ENCODE measurements at places on chromosomes 13 and 19.

GRCh38 chr19:28242317-28242927, 970.5 kb downstream of the UQCRFS1 start:
- no peak for DNase-seq

DNA sequence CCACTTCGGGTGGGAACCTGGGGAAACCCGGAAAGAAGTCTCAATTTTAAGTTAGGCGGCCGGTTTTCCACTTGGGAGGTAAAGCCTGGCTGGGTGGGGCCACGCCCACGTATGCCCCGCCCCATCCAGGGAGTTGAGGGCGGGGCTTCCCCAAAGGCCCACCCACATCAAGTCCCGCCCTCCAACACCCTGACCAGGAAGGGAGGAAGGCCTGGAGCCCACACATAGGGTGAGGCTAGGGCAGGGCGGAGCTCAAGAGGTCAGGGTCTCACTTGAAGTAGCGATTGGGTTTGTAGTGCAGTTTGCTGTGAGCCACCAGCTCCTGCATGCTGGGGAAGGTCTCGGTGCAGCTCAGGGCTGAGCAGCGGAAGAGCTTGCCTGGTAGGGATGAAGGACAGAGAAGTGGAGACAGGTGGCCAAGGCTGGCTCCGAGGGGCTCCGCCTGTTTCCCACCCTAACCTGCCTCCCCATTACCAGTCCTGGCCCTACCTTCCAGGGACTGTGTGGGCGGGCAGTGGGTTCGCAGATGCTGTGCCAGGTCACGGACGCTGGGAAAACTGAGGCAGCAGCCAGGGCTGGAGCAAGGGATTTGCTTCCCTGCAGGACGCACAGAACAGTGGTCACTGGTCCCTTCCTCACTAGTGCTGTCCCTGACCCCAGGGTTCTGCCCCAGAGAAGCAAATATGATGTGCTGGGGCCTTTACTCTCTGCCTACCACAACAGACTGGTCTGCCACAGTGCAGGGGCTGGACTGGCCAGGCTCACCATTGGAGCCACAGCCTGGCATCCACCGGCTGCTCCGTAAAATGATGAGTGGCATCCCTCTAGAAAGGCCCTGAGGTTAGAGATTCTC, 1.6 kb downstream of the ZNF414 start:
- DNase-seq: no peak

- no peak for DNase-seq
Measured at GRCh38 chr13:59680429-59681024, 483.2 kb downstream of the DIAPH3 start.

DNA sequence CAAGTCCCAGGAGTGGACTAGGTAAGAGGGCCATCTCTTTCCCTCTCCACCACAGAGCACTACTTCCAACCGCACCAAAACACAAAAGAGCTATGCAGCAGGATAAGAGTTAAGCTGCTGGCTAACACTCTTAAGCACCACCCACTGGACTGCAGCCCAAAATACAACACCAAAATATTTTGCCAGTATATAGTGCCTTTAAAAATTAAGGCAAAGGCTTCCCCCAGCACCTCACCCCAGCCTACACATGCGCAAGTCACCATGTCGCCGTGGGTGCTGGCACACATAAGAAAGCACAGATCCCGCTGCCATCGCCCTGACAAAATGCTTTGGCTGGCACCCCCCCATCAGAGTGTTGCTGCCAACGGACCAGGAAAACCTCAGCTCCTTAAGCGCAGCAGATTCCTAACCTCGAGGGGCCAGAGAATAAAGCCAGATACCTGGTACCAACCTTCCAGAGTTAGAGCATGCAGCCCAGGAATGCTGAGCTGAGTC, 608.3 kb downstream of the PCDH17 start:
- DNase-seq: no peak

DNA sequence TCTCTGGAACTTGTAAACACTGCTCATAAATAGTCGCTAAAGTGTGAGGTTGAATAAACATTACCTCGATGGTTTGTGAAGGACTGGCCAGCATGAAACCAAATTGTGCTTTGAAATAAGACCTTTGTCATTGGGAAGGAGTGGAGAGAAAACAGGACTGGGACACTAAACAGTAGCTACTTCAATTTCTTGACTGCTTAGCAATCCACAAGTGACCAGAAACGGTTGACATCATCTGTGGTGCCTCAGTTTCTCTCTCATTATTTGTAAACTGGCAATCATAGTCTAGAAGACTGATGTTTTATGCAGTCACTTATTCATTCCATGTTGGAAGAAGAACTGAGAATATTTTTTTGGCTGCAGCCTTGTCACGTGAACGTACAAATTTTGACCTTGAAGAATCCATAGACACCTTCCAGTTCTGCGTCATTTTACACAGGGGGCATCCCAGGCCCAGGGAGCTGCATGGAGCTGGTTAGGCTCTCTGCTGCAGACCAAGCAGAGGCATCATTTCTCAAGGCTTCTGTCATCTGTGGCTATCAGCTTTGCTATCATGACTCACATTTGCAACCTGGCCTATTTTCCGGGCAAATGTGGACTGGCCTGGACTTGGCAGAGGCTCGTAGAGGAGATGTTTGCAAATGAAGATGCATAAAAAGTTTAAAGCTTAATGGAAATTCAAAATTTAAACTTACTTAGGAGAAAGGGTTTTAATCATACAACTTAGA, 391.8 kb downstream of the FGF9 start:
- DNase-seq: no peak

DNA sequence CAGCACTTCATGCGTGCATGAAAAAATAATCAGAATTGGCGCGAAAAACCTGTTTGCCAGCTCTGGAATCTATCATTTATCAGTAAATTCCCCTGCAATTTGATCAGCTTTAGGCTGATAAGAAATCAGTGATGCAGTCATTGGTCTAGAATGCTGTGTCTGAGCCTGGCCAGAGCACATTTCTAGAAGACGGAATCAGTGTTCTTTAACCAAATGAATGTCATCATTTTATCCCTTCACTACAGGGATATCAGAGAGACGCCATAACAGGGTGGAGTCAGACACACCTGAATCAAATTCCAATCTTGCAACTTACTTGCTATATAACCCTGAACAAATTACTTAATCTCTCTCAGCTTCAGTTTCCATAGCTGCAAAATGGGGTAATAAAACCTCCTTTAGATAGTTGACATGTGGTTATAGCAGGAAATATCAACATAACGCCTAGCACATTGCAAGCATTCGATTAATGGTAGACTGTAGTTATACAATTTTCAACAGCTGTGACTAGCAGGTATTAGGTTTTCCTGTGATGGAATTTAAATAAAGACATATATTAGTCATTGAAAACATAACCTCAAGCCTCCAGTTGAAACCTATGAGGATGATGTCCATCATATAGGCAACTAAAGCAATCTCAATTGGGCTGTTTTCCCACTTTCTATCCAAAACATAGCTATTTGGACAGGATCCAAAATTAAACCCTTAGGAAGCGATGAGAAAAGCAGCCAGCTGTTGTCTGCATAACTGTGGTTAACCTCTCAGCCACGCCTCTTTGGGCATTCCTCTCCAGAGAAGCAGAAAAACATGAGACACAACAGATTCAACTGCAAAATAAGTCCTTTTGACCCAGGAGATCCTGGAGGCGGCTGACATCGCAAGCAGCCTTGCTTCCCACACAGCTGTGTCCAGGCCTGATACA, 51.6 kb upstream of the UBL3 start:
- no peak for DNase-seq

DNA sequence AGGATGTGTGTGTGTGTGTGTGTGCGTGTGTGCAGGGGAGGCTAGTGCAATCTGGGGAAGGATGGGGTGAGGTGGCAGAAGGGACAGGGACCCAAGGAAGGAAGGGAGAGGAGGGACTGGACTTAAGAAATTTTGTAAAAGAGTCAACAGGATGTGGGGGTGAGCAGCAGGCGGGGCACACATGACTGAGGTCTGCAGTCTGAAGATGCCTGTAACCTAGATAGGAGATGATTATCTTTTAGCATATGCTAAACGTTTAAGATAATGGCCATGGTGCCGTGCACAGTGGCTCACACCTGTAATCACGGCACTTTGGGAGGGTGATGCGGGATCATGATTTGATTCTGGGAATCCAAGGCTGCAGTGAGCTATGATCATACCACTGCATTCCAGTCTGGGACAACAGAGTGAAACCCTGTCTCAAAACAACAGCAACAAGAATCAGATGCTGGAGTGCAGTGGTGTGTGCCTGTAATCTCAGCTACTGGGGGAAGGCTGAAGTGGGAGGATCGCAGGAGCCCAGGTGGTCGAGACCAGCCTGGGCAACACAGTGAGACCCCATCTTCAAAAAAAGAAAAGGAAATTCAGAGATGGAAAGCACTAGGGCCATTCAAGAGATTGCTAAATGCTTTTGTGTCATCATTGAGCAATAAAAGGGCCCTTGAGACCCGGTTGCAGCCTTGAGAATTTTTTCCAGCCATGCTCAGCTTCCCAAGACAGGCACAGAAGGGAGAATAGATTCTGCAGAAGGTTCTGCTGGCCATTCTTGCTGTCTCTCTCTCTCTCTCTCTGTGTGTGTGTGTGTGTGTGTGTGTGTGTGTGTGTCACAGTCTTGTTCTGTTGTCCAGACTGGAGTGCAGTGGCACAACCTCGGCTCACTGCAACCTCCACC, 3.8 kb upstream of the ZNF414 start:
- DNase-seq: peak; percentile 55

- no peak for DNase-seq
Measured at GRCh38 chr19:6866741-6867151, 20.6 kb upstream of the ADGRE1 start.

GRCh38 chr13:102250448-102250847, 151.4 kb downstream of the FGF14 start:
- DNase-seq: no peak

DNA sequence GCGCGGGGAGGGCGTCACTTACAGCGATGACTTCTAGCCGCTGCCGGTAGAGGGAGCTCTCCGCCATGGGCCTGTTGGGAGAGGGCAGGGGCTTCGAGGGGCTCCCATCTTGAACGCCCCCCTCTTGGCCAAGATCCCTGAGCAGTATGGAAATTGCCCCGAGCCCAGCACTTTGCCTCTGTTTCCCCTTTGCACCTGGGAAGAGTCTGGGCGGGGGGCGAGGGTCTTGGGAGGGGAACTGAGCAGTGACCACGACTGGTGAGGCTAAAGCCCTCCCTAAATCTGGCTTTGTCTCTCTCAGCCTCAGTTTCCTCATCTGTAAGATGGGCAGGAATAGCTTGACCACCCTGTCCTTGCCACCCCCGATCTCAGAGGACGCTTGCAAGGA, 2.8 kb downstream of the PALM3 start:
- no peak for DNase-seq

DNA sequence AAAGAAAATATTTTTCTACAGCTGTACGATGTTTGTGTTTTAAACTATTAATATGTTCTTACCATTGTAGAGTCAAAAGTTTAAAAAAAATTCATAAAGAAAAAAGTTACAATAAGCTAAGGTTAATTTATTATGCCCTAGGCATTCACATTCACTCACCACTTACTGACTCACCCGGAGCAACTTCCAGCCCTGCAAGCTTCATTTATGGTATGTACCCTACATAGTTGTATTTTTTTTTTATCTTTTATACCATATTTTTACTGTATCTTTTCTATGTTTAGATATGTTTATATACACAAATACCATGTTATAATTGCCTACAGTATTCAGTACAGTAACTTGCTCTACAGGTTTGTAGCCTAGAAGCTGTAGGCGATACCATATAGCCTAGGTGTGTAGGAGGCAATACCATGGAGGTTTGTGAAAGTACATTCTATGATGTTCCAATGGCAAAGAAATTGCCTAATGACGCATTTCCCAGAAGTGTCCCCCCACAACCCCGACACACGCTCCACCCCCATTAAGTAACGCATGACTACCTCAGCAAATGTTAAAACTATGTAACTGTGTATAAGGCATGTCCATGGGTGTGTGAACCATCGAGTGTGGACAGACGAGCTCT, 60.4 kb downstream of the SLITRK6 start:
- no peak for DNase-seq

- DNase-seq: no peak
Measured at GRCh38 chr19:9971166-9971897, 35.0 kb upstream of the OLFM2 start.

DNA sequence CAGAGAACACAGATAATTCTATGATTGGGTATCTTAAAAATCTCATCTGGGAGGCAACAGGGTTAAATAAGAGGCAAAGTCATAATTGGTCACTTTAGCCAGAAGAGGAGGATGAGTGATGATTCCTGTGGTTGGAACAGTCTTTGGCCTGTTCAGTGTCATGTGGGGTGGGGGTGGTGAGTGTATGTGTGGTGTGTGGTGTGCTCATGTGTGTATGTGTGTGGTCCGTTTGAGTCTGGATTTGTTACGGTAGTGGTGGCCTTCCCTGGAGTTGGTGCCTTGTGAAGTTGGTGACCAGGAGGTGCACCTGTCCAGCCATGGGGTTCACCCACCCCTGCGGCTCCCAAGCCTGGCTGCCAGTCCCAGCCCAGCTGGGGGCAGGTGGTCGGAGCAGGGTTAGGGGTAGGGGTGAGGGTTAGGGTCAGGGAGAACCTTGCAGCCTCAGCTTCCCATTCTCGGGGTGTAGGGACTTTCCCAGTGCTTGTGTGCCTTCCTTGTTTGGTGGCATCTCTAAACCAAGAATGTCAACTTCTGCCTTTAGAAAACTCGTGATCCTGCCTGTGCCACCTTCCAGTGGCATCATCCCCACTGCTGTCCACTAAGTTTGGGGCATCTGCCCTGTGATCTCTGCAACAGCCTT, 97.5 kb downstream of the RAB20 start:
- DNase-seq: no peak

GRCh38 chr19:55537741-55538111, 793 bp upstream of the SBK2 start:
- no peak for DNase-seq

GRCh38 chr13:112586334-112586960, 1.5 kb downstream of the TUBGCP3 start:
- no peak for DNase-seq

DNA sequence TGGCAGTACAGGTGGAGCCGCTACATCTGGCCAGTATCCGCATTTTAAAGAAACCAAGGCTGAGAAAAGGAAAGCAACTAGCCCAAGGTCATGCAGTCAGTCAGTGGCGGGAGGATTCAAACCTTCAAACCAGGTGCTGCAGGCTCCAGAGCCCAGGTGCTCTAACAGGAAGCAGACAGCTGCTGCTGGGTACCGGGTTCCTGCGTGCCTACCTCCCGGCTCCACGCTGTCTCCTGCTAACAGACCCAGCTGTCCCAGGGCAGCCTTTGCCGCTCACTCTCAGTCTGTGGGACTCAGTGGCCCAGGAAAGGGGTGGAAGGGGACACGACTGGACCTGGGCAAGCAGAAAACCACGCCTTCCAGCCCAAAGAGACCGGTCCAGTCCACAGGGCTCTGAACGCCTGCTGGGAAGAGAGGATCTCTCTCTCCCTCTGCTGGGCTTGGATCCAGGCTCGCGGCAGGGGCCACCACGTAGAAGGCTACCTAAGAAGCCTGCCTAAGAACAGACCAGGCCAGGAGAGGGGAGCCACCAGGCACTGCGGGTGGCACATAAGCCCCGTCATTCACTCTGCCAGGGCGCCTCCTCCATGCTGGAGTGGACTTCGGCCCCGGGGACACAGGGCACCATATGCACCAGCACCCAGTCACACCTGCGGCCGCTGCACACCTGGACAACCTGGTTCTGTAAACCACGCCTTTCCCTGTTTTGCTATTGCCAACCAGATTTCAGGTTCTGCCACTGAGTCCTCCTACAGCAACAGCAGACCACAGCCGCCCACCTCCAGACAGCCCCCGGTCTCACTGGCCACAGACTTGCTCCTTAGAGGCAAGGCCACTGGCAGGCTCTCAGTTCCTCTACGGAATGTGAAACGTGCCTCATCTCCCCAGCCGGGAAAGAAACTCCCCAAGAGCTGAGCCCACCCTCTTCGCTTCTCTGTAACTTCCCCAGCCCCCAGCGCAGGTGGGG, 4.6 kb downstream of the DAPK3 start:
- no peak for DNase-seq

All from activated T-helper 1 cell treated with Interleukin-2 at 50 U/mL for 16 hours (primary cell).